ENCODE measurements at places on chromosomes 6 and 20. TPM values are rescaled to one million over a fixed set of nuclear protein-coding genes. Genes with fewer than 3 reads are reported as not detected.

DNA sequence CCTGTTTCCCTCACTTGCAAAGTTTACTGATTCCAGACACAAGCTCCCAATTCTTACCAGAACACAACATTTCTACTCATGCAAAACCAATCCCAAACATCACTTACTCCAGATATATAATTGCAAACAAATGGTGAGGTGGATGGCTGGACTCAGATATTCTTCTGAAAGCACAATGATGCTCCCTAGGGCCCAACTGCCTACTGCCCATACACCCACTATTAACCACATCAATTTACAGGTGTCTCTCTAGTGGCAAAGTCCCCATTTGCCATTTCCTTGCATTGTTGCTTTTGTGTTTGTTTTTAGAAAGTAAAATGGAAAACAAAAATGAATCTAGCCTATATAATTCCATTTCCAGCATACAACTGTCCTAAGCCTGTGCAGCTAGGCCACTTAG is 320.9 kb upstream of the PRDM1 start:
- DNase-seq, result no peak

DNA sequence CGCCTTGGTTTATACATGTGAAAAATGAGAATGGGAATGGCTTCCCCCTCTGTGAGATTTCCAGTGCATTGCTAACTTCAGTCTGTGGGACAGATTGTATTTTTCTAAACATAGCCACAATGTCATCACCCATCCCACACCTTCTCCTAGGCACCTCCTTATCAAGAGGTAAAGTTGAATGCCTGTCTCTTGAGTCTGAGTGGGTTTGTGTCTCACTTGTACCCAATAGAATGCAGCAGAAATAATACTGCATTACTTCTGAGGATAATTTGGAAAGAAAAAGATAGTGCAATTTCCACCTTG is 27.9 kb downstream of the RIN2 start:
- DNase-seq, result no peak

GRCh38 chr6:35470663-35471120 is 2.5 kb downstream of the RPL10A start:
- no peak for DNase-seq

DNA sequence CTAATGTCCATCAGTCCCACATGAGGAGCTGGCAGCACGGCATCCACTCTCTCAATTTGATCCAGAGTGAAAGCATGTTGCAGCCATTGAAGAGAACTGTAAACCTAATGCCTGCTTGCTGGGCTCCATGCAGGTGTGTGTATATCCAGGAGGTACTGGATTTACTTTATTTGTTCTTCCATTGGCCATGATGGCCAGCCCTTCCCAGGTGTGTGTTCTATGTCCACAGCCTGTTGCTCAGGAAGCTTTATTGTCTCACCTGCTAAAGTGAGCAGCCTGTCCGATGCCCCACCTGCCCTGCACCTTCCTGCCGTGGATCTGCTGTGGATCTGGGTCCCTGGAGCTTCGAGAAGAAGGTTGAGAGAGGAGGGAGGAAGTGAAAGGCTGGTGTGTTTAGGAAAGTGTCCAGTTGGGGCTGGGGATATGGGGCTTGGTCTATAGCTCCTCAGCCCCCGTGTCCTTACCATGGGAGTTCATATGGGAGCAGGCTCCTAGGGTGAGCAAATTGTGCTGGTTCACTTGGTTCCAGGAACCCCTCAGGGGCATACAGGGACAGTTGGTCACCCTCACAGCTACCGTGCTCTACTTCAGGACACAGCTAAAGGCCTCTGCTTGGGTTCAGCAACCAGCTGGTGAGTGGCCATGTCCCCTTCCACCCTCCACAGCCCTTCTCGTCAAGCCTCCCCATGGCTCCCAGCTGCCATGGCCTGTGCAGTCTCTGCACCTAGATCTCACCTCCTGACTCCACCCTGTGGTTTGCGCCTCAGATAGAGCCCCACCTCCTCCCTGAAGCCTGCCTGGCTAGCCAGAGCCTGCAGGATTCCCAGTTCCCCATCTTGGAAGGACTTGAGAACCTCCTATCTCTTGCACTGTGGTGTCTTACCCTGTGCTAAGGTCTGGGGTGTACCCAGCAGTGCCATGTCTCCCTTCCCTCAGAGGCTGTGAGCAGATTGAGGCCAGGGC is 12.7 kb downstream of the TREML2 start:
- DNase-seq, result no peak

DNA sequence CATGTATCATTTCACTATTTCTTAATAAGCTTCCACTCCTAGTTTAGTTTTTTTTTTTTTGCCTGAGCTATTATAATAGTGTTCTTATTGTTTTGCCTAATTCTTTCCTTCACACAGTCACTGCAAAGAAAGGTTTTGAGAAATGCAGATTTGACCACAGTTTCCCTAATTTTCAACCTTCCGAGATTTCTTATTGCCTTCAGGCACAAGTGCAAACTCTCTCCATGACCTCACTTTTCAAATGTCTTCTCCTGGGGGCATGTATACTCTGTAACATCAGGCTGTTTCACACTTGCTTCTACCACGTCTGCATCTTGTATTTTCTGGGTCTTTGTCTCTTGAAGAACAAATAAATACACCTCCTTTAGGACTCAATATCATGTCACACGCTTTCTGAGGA is 339.0 kb upstream of the CITED2 start:
- no peak for DNase-seq

The EFCAB8 gene
- total RNA-seq, result 0.10 TPM

Measured in spinal cord (tissue), 10 donors.